ENCODE measurements at places on chromosomes 3 and 15.

DNA sequence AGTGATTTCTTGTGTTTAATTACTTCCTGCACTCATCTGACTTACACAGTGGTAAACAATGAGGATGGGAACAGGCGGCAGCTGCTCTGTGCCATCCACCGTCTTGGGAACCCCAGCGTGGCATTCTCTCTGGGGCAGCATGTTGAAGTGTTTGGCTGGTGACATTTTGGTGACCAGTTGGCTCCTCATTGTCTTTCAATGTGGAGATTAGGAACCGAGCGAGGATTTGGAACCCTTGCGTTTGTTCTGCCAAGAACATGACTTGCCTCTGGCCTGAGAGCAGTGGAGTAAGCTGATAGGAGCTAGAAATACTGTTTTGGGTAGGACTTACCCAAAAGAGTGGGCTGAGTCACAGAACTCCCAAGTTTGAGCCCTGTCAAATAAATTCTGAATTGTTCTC lies 88.8 kb downstream of the IGF1R start:
- DNase-seq: no peak

- DNase-seq: no peak
These were observed 270.3 kb downstream of the RYR3 start for GRCh38 chr15:33581032-33581431.

GRCh38 chr15:55715355-55716076 lies 27.4 kb downstream of the PRTG start:
- DNase-seq: no peak

DNA sequence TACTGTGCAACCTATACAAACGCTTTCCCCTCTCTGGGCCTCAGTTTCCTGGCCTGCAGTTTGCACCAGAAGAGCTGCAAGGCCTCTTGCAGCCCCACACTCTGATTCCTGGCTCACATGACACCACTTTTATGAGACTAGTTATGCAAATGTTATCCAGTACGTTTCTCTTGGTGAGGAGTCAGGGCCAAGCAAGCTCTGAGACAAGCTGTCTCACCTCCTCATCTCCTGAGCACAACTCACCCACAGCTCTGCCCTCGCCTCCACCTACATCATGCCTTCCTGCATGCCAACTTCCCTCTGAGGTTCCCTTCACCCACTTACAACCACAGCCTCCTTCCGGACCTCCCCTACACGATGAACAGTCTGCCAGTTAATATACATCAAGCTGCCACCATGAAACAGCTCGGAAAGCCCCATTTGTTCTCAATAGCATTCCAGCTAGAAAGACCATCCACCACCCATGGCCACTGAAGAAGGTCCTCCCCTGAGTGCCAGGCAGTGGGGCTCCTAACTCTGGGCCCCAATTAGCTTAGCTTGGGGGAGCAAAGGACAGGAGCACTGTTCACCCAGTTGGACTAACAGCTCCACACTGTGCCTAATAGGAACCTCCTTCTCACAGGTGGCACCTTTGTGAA lies 25.0 kb downstream of the CRYGS start:
- peak; percentile 68 for DNase-seq

DNA sequence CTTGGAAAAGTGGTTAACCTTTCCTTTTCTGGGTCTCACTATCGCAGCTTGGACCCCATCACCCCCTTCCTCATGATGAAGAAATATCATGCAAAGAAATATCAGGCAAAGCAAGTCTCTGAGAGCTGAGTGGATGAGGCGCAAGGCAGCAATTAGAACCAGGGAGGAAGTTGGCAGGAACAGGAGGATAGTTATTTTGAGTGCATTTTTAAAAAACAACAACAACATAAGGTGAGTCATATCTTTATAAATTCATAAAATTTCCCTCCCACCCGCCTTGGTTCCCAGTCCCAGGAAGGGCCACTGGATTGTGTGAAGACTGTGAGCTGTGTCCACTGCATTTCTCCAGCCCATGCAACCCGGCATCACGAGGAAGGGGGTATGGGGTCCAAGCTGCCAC lies 316.9 kb upstream of the TLE3 start:
- DNase-seq: no peak

- no peak for DNase-seq
These were observed 148.6 kb downstream of the MEIS2 start for GRCh38 chr15:36951731-36952247.

DNA sequence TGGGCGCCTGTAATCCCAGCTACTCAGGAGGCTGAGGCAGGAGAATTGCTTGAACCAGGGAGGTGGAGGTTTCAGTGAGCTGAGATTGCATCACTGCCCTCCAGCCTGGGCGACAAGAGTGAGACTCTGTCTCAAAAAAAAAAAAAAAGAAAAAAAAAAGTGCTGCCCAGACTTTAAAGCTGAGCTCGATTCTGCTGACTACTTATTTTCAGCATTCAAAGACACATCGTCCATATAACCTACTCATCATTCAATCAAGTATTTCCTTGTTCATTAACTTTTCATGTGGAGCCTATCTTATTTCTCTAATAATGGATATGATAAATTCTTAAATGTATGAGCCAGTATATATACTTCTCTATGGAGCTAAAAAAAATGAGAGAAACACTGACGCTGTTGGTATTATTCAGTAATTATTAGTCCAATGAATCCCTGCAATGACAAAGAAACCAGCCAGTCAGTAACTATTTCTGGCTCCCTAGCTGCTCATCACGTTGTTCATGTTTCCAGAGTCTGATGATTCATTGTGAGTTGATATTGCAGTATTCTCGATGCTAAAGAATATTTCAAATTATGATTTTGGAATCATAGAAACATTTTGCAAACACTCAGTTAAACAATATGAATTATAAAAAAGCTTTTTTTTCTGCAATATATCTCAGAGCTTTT lies 111.9 kb downstream of the RAP2B start:
- DNase-seq: no peak

DNA sequence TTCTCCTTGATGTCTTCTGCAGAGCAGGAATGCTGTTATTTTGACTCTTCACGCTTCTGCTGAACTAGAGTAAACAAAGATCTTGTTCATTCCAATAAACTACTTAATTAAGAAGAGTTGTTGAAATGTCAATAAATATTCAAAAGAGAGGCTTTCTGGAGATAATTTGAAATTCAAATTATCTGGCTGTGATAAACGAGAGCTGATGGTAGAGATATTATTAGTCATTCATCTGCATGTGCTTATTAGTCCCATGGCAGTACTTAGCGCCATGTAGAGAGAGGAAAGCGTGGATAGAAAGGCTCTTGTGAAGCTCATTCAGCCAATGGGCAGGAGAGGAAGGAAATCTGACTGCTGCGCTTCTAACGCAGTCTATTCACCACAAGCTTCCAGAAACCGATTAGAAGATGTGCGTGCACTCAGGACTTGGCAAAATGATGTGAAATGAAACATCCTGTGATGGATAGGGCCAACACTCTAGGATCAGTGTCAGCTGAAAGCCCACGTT lies 251.1 kb downstream of the GABRB3 start:
- DNase-seq: no peak

GRCh38 chr3:71955240-71956068 lies 170.5 kb upstream of the PROK2 start:
- peak; percentile 45 for DNase-seq
